MCF 10A (cell line): ENCODE measurements at places on chromosomes 13 and 19. TPM values are rescaled to one million over a fixed set of nuclear protein-coding genes. Genes with fewer than 3 reads are reported as not detected.

- no peak for DNase-seq
These were observed 15.8 kb upstream of the MICU2 start for GRCh38 chr13:21619633-21620220.

- no peak for DNase-seq
These were observed 275.8 kb upstream of the SOX1 start for GRCh38 chr13:111791131-111791530.

DNA sequence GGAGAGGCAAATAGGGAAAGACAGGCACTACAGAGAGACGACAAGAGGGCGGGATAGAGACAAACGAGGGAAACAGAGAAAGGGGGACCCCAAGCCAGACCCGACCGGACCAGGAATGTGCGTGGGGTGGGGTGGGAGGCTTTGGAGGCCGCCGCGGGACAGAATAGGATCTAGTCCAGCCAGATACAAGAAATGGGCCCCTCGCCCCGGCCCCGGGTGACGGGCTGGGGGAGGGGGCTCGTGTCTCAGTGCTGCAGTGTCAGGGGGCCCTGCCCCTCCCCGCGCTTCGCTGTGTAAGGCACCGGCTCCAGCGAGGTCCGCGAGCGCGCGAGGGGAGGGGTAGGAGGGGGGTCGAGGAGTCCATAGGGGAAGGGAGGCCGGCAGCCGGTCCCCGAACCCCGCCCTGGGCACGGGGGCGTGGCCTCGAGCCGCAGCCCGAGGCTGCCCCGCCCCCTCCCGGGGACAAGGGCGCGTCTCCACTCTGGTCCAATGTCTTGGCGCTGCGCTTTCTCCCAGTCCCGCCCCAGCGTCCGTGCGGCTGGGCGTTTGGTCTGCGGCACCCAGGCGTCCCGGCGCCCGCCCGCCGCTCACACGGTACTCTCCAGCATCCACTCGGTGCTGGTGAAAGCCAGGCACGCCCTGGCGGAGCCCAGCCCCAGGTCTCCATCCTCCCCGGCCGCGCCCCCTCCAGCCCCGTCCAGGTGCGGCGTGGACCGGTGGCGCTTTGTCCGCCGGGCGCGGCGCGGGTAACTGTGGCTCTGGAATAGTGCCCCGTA lies 11.0 kb downstream of the IFNL1 start:
- DNase-seq = no peak

GRCh38 chr19:11347546-11348039 lies 1.3 kb downstream of the CCDC159 start:
- no peak for DNase-seq

DNA sequence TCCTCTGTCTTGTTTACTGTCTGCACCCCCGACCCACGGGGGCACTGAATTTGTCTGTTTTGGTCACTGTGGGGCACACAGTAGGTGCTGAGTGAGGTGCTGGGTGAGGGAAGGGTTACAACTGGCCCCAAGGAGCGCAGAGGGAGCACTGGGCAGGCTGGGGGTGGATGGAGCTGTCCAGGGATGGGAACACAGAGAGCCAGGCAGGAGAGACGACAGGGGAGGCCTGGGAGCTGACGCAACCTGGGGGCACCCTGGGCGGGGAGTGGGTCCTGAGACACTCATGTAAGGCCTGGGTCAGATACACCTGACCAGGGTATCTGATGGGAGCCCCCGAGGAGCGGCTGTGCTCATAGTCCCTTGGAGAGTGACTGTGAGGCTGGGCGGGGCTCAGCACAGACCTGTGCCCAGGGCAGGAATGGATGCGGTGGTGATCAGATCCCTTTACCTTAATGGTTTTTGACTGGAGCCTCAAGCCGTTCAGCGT lies 24.8 kb downstream of the ELAVL1 start:
- DNase-seq = no peak

DNA sequence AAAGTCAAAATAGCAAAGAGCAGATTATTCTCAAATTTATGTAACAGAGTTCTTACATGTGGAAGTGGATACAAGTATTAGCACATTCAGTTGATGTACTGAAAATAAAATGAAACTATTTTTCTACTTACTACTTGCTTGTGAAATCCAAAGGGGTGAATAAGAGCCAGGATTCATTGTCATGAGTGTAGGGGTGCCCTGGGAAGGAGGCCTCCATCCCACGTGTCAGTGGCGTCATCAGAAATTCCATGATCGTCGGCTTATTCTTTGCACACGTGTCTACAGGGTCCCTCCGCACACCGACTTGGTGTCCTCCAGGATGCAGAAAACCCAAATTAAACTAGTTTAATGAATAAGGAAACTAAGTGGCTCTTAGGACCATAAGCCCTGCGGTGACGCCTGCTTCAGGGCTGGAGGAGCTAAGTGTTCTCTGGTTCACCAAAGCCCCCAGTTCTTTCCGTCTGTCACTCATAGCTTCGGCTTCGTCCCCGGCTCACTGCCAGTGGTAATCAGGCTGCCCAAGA lies 55.5 kb downstream of the IRS2 start:
- DNase-seq = no peak

KLK2 gene
- not detected in 2 replicates for total RNA-seq

GRCh38 chr13:24381541-24382265 lies 72.3 kb downstream of the C1QTNF9 start:
- peak; percentile 57 for DNase-seq

DNA sequence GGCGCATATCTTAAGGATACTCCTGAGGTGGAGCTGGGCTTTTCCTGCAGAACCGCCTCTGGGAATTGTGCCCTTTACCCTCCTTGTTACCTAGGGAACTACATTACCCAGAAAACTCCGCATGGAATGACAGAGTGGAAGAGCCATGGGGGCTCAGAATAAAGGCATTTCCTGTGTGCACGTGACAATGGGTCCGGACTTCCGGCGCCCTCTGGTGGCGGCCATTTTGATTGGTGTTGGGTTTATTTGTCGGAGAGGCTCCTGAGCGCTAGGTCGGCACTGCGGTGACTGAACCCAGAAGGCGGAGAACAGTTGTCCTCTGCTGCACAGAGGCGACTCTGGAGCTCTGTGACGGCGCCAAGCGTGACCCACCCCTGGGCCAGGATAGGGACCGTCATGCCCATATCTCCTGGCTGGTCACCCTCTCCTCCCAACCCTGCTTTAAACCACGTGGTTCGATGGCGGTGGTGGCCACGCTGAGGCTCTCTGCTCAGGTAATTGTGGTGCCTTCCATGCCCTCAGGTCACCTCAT lies at the start of gene ZNF587B:
ZNF587B (plus strand) TSS at position 229 of the 532 bp plus-strand sequence; CDS start at position 459, 230 bp downstream.
- DNase-seq = peak; percentile 11

- DNase-seq = peak; percentile 59
These were observed 25.3 kb upstream of the TBC1D4 start for GRCh38 chr13:75507027-75508001.

GRCh38 chr19:21233691-21234090 lies 91.9 kb downstream of the ZNF431 start:
- no peak for DNase-seq

OXGR1 gene
- total RNA-seq = not detected in 2 replicates

MAN2B1 gene
- 53.8 and 67.0 TPM in 2 replicates for total RNA-seq

IL12RB1 gene
- not detected in 2 replicates for total RNA-seq

DNA sequence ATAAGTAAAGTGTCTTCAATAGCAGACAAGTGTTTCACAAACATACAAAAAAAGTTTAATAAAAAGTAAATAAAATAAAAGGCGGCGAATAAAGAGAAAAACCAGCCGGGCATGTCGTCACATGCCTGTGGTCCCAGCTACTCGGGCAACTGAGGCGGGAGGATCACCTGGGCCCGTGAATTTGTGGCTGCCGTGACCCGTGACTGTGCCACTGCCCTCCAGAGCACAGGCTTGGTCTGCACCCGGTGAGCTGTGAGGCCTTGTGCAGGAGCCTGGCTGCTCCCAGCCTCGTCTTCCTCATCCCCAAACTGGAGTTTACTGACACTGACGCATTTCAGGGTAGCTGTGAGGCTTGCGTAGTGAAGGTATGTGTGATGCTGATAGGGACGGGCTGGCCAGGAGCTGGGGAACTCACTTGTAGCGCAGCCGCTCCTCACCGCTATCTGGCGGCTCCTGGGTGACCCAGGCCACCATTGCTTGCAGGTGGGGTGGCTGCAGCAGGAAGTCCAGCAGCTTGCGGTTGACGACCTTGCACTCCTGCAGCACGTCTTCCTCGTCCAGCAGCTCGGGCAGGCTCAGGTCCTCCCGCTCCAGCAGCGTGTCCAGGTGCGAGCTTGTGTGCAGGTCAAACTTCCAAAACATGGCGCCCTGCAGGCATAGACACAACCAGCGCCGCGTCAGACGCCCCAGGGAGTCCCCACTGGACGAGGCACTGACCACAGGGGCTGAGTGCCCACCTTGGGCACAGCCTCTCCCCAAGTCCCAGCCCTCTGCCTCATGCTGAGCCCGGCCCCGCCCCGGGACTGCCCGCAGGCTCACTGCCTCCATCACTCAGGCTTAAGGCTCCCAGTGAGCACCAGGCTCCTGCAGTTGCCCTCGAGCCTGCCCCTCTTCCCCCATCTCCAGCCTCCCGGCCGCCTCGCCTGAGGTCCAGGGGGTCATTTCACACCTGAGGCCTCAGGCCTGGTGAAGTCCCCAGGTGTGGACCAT lies 12.1 kb downstream of the PPP6R1 start:
- DNase-seq = no peak

- DNase-seq = no peak
These were observed at the start of gene ZNF667 for GRCh38 chr19:56476651-56477428. TSS of gene ZNF667 (minus strand) at chr19:56477345. CDS start at chr19:56462370, 14,975 bp downstream.

RFXAP gene
- 6.1 and 8.1 TPM in 2 replicates for total RNA-seq

DNA sequence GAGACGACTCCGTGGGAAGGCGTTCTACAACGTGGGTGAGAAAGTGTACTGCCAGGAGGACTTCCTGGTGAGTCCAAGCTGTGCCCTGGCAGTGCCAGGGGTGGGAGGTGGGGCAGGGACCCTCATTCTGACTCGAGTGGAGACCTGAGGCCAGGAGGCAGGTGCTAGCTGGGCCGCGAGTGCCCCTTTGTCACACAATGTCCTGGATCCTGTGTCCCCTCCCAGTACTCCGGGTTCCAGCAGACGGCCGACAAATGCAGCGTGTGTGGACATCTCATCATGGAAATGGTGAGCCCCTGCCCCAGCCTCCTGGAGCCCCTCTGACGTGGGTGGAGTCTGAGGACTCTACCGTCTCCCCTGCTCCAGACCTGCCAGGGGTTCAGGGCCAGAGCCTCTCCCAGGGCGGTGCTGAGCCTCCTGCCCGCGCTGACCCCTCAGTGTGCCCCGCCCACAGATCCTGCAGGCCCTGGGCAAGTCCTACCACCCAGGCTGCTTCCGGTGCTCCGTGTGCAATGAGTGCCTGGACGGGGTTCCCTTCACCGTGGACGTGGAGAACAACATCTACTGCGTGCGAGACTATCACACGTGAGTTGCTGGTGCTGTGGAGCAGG lies 11.6 kb downstream of the WTIP start:
- no peak for DNase-seq

KLK1 gene
- 0.84 and 0.88 TPM in 2 replicates for total RNA-seq

- no peak for DNase-seq
These were observed 55.1 kb downstream of the KLF2 start for GRCh38 chr19:16379521-16380313.

DNA sequence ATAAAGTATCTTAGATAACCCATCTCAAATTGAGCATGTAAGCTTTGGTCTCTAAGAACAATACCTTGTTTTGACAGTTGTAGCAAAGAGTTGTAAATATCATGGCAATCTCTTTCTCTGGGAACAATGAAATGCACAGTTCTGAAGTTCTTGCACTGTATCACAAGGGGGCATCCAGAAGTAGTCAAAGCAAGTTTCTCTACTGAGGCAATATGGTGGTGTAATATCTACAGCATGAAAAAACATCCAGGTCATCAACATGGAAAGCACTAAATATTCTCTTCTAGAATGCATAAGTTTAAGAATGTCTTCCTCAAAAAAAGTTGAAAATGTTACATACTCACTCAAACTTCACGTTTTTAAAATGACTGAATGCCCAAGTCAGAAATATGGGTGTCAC lies 19.6 kb downstream of the MTMR6 start:
- DNase-seq = peak; percentile 12

ZNF154 gene
- total RNA-seq = not detected in 2 replicates

DNA sequence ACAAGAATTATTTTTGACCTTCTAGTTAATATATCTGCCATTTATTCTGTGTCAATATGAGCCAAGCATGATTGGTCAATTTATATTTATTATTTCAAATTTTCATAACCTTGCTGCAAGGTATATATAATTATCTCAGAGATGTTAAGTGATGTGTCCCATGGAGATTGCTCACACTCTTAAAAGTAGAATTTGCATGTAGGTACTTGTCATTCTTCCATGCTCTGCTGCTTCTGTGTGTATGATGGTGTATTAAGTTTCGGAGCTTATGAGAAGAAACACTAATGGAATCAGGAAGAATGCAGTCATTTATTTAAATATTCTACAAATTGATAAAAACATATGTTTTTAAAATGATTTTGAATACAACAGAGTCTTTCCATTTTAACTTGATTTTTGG lies 586.8 kb upstream of the MIR17HG start:
- no peak for DNase-seq

GRCh38 chr19:30896554-30896953 lies 452.7 kb downstream of the TSHZ3 start:
- no peak for DNase-seq

ADGRE3 gene
- total RNA-seq = not detected in 2 replicates

DNA sequence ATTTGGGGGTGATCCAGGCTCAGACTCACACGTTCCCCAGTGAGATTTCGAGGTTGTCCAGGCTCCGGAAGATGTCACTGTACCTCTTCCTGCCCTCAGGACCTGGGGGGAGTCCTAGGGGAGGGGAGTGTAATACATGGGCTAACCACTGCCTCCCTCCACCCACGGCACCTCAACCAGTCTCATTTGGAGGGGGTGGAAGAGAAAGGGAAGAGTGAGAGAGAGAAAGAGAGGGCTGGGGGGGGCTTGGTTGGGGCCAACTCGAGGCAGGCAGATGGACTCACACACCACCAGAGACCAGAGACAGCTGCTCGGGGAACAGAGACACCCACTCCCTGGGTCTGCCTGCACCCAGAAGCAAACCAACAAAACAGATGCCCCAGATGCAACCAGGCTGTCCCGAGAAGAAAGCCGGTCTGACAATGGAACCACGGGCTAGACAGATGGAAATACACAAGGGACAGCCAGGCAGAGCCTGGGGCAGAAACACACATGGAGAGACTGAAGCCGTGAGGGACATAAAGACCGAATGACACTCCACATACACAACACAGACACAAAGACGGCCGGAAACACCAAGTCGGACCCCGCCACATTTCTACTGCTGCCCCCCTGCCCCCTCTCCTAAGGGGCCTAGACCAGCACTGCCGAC lies 825 bp downstream of the GMIP start:
- DNase-seq = peak; percentile 20

DNA sequence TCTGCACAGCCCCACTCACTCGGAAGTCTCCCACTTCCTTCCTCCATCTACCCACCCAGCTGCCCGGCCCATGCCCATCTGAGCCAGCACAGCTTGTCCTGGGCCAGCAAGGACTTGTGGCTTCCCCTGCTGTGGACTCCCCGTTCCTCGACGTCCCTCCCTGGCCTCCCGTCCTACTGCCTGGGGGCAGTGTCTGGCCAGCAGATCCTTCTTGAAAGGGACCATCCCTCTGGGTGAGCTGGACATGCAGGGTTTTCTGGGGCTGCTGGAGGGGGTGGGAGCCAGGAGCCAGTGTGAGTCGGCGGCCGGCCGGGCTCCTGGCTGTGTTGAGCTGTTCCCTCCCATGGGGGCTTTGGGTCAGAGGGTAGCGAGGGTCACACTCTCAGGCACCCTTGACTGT lies 26.7 kb downstream of the CRTC1 start:
- no peak for DNase-seq
